ENCODE measurements at places on chromosomes 11 and 22.

- DNase-seq, result no peak
Measured at GRCh38 chr11:79050786-79051185, 390.0 kb downstream of the TENM4 start.

DNA sequence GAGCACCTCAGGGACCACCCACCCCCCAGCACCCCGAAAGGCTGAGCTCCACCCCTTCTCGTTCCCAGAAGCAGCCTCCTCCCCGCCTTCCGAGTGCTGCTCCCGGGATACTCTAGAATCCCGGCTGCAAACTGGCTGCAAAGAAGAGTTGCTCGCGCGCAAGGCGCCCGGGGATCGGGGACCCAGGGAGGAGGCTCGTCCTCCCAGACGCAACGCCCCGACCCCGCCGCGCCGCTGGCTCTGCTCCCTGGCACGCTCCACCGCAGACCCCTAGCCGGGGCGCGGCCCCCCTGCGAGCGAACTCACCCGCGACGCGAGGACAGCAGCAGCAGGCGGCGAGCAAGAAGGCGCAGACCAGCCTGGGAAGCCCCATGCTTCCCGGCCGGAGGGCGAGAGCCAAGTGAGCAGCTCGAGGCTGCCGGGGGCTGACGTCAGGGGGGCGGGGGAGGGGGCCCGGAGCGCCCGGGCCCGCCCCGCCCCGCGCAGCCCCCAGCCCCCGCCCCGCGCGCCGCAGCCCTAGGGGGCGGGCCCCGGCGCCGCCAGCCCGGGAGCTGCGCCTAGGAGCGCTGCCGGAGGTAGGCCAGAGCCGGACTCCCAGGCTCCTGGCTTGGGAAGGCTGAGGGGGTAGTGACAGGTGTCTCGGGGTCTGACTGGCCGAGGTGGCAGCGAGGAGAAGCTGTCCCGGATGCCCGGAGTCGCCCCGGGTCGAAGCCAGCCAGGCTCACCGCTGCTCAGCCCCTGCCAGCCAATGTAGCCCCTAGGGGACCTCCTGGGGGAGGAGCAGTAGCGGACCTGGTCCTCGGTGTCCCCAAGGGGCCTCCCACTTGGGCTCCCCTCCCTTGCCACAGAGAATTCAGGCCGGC lies at the start of gene MCAM:
MCAM (minus strand) TSS at position 402 of the 863 bp plus-strand sequence; CDS start at position 373, 29 bp downstream.
- peak; percentile 54 for DNase-seq

DNA sequence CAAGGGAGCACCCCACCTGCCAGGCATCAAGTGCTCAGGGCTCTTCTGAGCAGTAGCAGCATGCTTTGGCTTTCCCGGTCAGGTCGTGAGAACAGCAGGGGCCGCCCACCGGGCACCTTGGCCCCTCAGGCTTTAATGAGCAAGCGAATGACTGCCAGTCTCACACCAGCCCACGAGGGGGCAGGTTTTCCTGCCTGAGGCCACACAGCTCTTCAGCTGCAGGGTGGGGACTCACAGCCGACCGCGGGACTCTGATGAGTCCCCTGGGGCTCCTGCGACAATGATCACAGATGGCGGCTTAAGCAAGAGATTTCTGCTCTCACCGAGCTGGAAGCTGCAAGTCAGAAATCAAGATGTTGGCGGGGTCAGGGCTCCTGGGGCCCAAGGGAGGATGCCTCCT lies 14.3 kb upstream of the FGF19 start:
- DNase-seq, result peak; percentile 40

DNA sequence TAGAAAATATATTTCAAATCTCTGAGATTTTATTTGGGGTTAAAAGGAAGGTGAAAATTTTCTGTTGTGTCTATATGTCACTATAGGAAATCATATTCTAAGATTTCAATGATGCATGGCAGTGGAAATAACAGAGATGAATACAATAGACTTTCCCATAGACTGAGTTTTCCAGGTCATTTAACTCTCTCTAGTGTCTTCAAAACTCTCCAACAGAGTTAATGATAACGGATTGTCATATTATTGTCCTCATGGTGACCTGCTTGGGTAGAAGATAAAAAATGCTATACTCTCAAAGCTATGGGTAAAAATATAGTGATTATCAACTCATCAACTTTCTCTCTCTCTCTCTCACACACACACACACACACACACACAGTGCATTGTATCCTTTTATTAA lies 312.9 kb downstream of the CNTN5 start:
- no peak for DNase-seq

GRCh38 chr11:11157185-11157584 lies 195.9 kb downstream of the CSNK2A3 start:
- peak; percentile 48 for DNase-seq

GRCh38 chr11:12229450-12230229 lies 119.2 kb downstream of the MICAL2 start:
- DNase-seq, result no peak

- DNase-seq, result peak; percentile 79
Measured at GRCh38 chr11:109940816-109941215, 152.4 kb upstream of the ZC3H12C start.

GRCh38 chr11:102559839-102560238 lies 29.3 kb upstream of the MMP7 start:
- no peak for DNase-seq

DNA sequence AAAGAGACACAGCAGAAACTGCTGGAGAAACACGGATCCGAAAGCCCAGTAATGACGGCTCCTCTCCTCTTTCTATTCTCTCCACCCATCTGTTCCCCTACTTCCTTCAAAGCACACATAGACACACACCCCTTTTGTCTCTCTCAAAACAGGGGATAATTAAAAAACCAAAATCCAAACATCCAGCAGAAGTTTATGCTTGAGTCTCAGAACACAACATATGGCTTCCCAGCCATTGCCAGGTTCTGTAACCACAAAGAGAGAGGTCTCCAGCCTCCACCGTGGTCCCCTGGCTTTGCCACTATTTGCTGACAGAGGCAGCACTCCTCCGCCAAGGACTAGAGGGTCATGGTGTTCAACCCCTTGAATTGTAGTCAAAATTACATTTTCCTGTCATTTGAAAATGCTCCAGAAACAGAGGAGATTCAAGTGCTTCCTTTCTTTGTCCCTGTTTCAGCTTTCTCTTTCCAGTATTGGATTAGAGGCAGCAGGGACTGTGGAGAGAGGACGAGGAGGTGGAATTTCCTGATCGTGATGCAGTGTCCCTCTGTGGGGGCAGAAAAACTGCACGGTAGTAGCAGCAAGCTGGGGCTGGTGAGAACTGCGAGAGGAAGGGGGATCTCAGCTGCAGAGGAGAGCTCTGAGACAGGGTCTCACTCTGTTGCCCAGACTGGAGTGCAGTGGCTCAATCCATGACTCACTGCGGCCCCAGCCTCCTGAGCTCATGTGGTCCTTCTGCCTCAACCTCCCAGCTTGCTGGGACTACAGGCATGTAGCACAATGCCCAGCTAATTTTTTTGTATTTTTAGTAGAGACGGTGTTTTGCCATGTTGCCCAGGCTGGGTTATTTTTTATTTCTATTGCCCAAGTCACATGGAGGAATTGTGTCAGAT lies 60.3 kb downstream of the UBASH3B start:
- no peak for DNase-seq

DNA sequence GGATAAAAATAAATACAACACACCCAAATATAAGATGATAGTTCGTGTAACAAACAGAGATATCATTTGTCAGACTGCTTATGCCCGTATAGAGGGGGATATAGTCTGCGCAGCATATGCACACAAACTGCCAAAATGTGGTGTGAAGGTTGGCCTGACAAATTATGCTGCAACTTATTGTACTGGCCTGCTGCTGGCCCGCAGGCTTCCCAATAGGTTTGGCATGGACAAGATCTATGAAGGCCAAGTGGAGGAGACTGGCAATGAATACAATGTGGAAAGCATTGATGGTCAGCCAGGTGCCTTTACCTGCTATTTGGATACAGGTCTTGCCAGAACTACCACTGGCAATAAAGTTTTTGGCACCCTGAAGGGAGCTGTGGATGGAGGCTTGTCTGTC lies 4.9 kb downstream of the IFT46 start:
- no peak for DNase-seq
